ENCODE measurements at places on chromosomes 7 and 10.

DNA sequence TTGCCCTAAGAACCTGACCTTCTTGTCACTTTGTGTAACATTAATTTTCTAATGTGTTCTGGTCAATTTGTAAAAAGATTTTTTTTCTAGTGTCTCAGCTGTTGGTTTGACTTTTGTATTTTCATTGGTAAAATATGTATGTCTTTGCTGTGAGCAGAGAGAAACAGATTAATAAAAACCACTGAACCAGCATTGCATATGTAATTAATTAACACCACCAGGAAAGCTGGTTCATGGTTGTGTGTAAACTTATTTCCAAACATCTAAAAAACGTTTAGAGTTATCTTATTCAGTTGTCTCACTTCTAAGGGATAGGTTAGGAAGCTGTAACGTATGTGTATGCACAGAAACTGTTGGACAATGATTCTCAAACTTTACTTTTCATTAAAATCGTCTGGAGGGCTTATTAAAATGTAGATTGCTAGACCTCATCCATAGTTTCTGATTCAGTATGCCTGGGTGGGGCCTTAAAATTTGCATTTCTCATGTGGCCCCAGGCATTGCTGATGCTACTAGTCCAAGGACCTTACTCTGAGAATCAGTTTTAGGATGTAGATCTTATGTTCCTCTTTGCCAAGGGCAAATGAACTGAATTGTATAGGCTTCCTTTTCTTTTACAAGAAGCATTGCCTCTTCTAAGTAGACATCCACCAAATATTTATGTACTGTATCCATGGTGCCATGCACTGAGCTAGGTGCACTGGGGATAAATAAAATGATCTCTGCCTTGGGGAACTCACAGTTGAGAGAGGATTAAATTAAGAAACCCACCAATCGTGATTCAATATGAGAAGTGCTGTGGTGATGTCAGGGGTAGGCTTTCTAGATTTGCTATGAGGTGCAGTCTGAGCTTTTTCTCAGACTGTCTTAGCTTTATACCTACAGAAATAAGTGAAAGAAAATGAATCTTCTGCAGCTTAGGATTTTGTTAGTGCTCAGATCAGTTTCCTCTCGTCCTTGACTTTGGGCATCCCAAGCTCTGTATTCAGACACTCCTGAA, 98.7 kb downstream of the AUTS2 start:
- DNase-seq, result no peak

DNA sequence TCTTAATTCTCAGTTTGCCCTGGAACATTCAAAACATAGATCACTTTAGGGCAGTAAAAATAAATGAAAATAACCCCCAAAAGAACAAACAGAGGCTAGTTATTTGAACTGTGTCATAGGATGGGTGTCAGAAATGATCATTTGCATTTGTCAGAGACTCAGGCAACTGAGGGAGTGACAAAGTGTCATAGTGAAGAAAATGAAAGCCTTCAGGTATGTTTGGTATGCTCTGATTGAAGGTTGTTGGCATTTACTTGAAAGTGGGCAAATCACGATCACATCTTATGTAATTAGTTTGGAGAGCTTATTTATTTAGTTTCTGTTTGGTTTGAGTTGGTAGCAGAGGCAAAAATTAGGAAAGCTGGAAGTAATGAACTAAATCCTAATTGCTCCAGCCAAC, 880.9 kb downstream of the ANKRD7 start:
- DNase-seq, result no peak

GRCh38 chr10:92627845-92628480, 35.0 kb downstream of the KIF11 start:
- no peak for DNase-seq

DNA sequence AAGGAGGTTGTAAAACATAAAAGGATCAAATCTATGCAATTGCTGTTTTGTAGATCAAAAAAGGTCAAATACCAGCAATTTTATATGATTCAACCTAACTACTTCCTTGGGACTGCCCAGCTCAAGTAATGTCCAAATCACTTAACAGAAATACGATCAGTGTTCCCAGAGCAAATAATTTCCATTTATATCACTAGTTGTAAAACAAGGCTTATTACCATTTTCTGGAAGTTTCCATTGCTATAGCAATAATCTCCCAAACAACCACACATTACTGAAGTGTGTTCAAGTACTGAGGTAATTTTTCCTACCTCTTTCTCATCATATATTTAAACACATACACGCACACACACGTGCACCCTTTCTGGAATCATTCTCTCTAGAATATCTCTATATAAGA, 123.3 kb downstream of the NRCAM start:
- no peak for DNase-seq

DNA sequence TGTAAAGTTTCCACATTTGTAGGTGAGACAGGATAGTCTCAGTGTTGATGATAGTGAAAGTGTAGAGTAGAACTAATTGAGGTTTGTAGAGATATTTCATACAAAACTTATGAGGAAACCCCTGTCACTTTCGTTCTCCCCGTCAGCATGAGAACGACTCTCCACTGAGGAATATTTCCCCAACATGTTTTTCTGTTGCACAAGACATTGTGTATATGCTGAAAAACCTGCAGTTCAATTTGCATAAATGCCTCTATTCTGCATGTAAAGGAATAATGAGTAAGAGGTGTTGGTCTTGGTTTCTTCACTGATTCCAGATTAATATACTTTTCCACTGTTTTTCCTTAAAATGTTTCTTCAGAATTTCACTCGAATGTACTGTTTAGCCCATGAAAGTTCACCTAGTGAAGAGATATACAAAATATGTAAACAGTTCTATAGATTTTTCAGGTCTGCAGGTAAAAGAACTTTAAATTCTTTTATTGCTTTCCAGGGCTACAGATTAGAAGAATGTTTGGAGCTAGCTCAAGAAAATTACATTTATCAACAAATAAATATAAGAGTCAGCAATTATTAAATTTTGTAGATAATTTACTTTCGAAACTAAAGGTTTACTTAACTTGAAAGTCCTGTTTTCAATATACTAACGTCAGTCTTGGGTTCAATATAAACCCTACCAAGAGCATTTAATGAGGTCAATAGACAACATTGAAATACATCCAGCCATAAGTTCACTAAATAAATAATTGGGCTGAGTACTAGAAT, 37.2 kb downstream of the HEPACAM2 start:
- DNase-seq, result no peak

GRCh38 chr7:104207348-104207730, 474 bp downstream of the ORC5 start:
- no peak for DNase-seq

DNA sequence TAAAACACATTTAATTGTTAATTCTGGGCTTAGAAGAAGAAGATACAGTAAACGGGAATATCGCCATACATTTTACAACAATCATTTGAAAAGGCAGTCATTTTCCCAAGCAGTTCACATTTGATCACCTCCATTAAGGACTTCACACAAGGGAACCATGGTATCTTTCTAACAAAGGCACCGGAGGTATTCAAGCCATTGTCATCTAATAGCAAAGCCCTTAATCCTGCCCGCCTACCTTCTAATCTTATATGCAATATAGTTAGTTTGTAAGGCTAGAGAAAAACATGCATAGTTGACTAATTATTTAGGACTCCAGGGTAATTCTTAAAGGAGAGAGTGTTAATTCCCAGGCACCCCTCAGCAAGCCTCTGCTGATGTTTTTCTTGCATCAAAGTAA, 83.1 kb downstream of the MRPL32 start:
- DNase-seq, result peak; percentile 12

DNA sequence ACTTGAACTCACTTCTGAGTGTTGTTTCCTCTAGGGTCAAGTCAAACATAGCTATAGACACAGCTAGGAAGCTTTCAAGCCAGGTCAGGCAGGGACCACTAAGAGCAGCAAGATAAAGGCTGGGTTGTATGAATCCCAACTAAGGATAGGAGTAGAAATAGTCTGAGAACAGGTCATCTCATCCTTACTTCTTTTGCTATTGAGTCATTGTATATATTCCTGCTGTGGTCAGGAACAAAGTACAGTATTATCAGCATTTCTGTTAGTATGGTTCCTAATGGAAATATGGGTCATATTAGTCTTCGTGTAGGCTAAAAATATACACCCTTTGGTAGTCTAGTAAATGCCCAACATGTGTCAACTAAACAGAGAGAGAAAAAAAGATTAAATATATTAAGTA, 145.3 kb downstream of the BTAF1 start:
- no peak for DNase-seq

GRCh38 chr10:102231357-102232318, 5.5 kb downstream of the ELOVL3 start:
- DNase-seq, result no peak

- DNase-seq, result no peak
Observed at GRCh38 chr7:8060241-8060640, 91.6 kb downstream of the GLCCI1 start.

GRCh38 chr10:22849077-22849805, 78.6 kb upstream of the ARMC3 start:
- no peak for DNase-seq

GRCh38 chr7:43199371-43200160, 87.1 kb downstream of the HECW1 start:
- DNase-seq, result no peak

GRCh38 chr7:144777005-144777839, 58.6 kb downstream of the TPK1 start:
- no peak for DNase-seq

DNA sequence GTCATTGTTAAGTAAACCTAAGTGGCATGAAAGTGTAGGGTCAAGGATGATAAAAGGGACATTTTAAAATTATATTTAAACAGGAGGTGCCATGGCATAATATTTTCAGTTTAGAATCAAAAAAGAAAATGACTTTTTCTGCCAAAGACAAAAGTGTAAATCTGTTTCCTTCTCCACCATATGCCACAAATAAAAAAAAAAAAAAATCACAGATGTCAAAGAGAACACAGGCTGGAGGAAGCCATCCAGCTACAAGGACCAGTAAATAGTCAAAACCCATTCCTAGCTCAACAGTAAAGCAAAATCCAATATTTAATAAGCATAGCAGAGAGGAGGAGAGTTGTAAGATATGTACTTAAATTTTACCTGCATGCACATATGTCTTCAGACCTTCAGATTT, 321.3 kb upstream of the TMEM229A start:
- DNase-seq, result no peak

DNA sequence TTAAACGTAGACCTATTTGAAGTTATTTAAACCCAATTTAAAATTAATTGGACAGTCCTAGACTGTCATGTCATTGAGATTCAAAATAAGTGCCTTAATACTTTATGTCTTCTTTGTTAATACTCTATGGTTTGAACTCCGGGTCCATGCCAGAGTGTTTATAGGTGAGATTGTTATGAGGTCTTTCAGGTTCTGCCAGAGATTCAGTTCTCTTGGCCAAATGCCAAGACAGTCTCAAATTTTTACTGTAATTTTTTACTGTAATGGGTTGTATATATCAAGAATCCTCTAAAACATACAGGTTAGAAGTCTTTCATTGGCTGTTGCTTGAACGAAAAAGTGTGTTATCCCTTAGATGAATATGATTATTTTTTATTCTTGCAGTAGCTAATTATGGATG, 3.9 kb downstream of the ADD3 start:
- DNase-seq, result no peak

DNA sequence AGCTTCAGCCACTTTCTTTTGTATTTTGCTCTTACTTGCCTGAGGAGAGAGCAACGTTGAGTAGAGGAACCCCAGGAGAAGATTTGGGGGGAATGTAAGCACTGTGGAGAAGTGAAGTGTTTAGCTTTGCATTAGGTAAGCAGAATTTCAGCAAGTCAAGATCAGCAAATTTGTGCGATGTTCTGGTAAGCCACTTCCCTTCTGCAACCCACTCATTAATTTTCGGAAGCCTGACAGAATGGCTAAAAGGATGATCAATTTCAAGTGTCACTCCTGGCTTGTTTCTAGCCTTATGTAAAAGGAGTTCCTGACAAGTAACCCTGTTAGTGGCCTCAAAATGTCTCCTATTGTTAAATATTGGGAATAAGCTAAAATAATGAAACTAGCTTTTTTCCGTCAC, 48.5 kb upstream of the NXPH1 start:
- DNase-seq, result no peak

- no peak for DNase-seq
Observed at GRCh38 chr7:15778191-15778590, 91.7 kb upstream of the MEOX2 start.

DNA sequence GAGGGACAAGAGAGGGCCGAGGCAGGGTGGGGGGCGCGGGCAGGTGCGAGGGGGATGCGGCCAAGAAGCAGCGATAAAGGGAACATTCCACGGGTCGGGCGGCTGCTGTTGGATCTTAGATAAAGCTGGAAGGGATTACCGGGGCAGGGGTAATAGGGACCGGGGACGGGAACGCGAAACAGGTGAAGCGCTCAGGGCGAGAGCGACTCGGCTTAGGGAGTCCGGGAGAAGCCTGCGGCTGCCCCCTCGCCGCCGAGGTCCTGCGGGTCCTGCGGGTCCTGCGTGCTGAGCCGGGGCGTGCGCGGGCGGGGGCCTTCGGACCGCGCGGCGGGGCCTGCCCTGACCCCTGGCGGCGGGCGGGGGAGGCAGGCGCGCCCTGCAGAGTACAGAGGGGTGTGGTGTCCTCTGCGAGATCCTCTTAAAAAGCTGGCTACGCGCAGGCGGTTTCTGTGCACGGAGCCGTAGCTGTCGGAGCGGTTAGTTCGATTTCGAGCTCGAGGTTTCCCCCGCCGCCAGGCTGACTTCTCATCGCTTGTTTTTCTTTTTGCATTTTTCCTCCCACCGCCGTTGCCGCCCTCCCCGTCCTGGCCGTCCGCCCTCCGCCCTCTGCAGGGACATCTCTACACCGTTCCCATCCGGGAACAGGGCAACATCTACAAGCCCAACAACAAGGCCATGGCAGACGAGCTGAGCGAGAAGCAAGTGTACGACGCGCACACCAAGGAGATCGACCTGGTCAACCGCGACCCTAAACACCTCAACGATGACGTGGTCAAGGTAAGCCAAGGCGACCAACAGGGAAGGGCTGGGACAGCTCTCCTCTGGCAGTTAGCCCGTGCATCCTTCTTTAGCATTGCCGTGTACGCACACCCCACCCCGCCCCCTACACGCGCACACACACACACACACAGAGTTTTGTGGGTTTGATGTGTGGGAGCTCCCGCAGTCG, 1.4 kb downstream of the CAV1 start:
- DNase-seq, result peak; percentile 71

- no peak for DNase-seq
Observed at GRCh38 chr7:89554209-89554608, 600.1 kb upstream of the STEAP1 start.

- DNase-seq, result no peak
Observed at GRCh38 chr10:113524120-113524519, 28.7 kb upstream of the HABP2 start.

GRCh38 chr10:103058034-103058433, 135.0 kb downstream of the NT5C2 start:
- no peak for DNase-seq

DNA sequence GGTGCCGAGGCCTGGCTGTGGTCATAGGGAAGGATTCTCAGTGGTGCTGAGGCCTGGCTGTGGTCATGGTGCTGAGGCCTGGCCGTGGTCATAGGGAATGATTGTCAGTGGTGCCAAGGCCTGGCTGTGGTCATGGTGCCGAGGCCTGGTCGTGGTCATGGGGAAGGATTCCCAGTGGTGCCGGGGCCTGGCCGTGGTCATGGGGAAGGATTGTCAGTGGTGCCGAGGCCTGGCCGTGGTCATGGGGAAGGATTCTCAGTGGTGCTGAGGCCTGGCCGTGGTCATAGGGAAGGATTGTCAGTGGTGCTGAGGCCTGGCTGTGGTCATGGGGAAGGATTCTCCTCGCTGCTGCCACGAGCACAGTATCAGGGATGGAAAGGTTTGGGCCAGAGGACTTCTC, 327.3 kb downstream of the ADARB2 start:
- DNase-seq, result no peak

Data from neuronal stem cell (in vitro differentiated cells).